ENCODE measurements at places on chromosomes 7 and 10.
A peak's percentile ranks its signal among the peaks of the same experiment; 100 is the strongest.

- no peak for DNase-seq
These were observed 20.5 kb downstream of the ASNS start for GRCh38 chr7:97851683-97852082.

GRCh38 chr7:24981171-24981951 lies 1.4 kb upstream of the OSBPL3 start:
- no peak for DNase-seq

GRCh38 chr7:114533131-114533530 lies 118.5 kb downstream of the FOXP2 start:
- DNase-seq = peak; percentile 28

- no peak for DNase-seq
These were observed 164.6 kb downstream of the ADARB2 start for GRCh38 chr10:1572519-1573333.

DNA sequence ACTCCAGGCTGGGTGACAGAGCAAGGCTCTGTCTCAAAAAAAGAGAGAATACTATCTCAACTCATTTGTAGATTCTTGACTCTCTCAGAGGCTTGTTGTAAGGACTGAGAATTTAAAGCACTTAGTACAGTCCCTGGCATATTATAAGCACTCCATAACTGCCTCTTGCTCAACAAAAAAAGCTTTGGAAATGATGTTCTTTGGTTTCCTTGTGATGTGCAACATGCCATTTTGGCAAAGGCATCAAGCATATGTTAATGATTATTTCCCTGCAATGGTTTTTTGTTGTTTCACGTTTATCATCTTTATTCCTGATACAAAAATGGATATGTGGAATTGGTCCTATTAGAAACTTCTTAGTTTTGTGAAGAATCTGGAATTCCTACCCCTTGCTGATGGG lies 15.7 kb downstream of the NOLC1 start:
- DNase-seq = no peak

All from NCI-H524 treated with DMSO at 0.1 percent for 48 hours (cell line).